ENCODE measurements at places on chromosomes 5 and 9. TPM values are rescaled to one million over a fixed set of nuclear protein-coding genes. Genes with fewer than 3 reads are reported as not detected.

The SVEP1 gene
- total RNA-seq: not detected

The LAMC3 gene
- total RNA-seq: 0.09 TPM

The UGT3A1 gene
- not detected for total RNA-seq

The SPRY4 gene
- 0.90 TPM for total RNA-seq

The VLDLR gene
- total RNA-seq: 17.1 TPM

GRCh38 chr9:104386425-104387069 is 117.5 kb upstream of the OR13F1 start:
- H3K36me3 ChIP-seq: no peaks in the 10 kb centered on the region
- H3K4me1 ChIP-seq: no peaks in the 10 kb centered on the region
- H3K27me3 ChIP-seq: no peaks in the 10 kb centered on the region
- no peak for DNase-seq
- H3K4me3 ChIP-seq: no peak overlapping the region

GRCh38 chr5:3354606-3355005 is 241.0 kb upstream of the IRX1 start:
- H3K27ac ChIP-seq: no peak overlapping the region
- H3K4me1 ChIP-seq: no peaks in the 10 kb centered on the region
- no peak for DNase-seq
- H3K36me3 ChIP-seq: no peaks in the 10 kb centered on the region

DNA sequence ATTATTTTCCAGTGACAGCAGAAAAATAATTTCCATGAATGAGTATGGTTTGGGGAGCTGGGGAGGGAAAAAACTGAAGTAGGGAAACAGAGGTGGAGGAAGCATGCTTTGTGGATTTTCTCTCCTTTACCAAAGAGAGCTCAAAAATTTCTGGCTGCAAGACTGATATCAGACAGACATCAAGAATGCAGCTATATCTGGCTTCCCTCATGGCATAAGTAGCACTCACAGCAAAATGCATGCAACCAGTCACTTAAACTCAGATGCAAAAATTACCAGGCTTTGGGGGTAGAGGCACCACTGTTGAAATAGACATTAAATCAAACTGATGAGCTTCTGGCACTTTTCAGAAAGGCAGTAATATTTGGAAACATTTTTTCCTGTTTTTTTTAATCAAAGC is 196.9 kb downstream of the TSSK1B start:
- no peaks in the 10 kb centered on the region for H3K36me3 ChIP-seq
- no peak for DNase-seq
- H3K4me3 ChIP-seq: no peak overlapping the region
- H3K27ac ChIP-seq: no peak overlapping the region
- H3K4me1 ChIP-seq: peaks cover 8% of the 10 kb centered on the region
- H3K27me3 ChIP-seq: no peaks in the 10 kb centered on the region

DNA sequence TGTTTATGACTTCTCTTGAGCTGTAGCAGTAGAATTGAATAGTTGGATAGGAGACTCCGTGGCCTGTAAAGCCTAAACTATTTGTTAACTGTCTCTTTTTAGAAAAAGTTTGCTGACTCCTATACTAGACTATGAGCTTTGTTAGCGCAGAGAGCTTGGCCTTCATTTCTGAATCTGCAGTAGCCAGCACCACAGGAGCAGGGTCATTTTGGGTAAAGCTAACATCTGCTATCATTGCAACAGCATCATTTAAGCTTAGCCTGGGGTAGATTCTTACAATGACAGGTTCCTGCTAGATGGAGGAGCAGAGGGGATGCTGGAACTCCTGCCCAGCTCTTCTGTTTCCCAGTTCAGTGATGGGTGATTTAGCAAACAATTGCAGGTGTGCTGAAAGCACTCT is 133.7 kb upstream of the ASTN2 start:
- H3K4me1 ChIP-seq: no peaks in the 10 kb centered on the region
- DNase-seq: no peak
- H3K4me3 ChIP-seq: no peak overlapping the region
- H3K36me3 ChIP-seq: no peaks in the 10 kb centered on the region

DNA sequence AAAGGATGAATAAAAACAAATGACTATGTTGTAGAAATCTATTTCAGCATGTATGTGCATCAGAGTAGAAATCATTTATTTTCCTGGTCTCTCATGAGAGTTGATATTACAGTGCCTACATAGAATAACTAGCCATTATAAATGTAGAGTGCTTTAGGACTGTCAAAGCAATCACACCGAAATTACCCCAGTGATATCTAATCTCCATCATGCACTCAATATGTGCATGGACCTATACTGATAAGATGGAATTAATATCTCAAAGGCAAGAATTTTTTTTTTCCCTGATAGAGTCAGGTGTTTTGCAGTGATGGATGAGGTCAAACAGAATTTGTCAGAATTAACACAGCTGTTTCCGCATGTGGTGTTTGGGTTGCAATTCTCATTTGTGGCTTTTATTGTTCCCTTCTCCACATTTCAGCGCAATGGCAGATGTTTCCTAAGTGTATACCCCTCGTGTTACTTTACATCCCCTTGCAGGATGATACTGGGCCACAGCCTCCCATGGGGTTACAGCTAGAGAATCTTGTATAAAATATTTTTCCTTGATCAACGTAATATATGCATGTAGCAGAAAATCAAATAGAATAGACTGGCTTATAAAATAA is 298.8 kb downstream of the RASEF start:
- no peak for DNase-seq
- no peak overlapping the region for H3K27ac ChIP-seq
- H3K4me1 ChIP-seq: no peaks in the 10 kb centered on the region
- no peak overlapping the region for H3K4me3 ChIP-seq

- H3K27me3 ChIP-seq: peaks cover 12% of the 10 kb centered on the region
- DNase-seq: no peak
- H3K36me3 ChIP-seq: no peaks in the 10 kb centered on the region
- H3K4me3 ChIP-seq: no peak overlapping the region
- H3K4me1 ChIP-seq: no peaks in the 10 kb centered on the region
- H3K27ac ChIP-seq: no peak overlapping the region
Observed at GRCh38 chr5:108711898-108712297, 35.8 kb upstream of the FER start.

The KIF12 gene
- not detected for total RNA-seq

DNA sequence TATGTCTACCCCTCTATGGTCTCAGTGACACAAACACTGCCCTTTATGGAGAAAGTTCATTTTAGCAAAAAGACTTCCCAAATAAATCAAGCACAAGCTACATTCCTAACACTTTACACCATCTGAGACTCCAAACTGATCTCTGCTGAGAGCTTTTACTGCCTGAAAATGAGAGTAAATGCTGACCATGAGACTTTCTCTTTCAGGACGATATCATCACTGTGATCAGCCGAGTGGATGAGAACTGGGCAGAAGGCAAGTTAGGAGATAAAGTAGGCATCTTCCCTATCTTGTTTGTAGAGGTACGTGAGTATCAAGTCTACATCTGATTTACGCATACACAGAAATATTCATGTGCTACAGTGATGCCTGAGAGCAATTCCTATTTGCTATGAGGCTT is 67.5 kb downstream of the SH3RF2 start:
- DNase-seq: no peak
- H3K4me3 ChIP-seq: no peak overlapping the region
- H3K27me3 ChIP-seq: peaks cover 6% of the 10 kb centered on the region
- H3K4me1 ChIP-seq: no peaks in the 10 kb centered on the region
- no peaks in the 10 kb centered on the region for H3K36me3 ChIP-seq

DNA sequence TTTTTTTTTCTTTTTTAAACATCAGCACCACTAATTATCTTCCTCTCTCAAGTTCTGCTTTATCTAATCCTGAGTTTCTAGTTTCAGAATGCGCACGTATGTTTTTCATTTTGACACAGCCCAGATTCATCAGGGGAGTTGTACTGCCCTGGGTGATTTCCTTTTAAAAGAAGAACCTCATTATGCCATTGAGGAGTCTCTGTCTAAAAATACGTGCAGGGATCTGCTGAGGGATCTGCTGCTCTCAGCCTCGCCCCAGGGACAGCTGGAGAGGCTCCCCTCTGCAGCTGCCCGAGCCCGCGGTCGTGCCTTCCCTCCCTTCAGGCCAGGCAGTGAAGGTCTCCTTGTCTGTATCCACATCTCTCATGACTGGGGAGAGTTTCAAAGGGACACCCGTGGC is 273.1 kb downstream of the ARHGEF28 start:
- H3K4me3 ChIP-seq: no peak overlapping the region
- no peaks in the 10 kb centered on the region for H3K4me1 ChIP-seq
- H3K36me3 ChIP-seq: no peaks in the 10 kb centered on the region
- H3K27me3 ChIP-seq: peaks cover 19% of the 10 kb centered on the region
- H3K27ac ChIP-seq: no peak overlapping the region

GRCh38 chr5:32450952-32451351 is 6.4 kb upstream of the ZFR start:
- H3K27ac ChIP-seq: no peak overlapping the region
- DNase-seq: no peak
- no peaks in the 10 kb centered on the region for H3K4me1 ChIP-seq
- H3K4me3 ChIP-seq: no peak overlapping the region
- no peaks in the 10 kb centered on the region for H3K36me3 ChIP-seq

The PMPCA gene
- 128 TPM for total RNA-seq

- peak overlapping the region; percentile 98 for H3K27ac ChIP-seq
- H3K27me3 ChIP-seq: no peaks in the 10 kb centered on the region
- peaks cover 17% of the 10 kb centered on the region for H3K36me3 ChIP-seq
- peak overlapping the region; percentile 97 for H3K4me3 ChIP-seq
Observed at GRCh38 chr9:37466037-37466709, 923 bp upstream of the ZBTB5 start.

Data from activated CD8-positive, alpha-beta T cell treated with anti-CD3 and anti-CD28 coated beads for 36 hours (primary cell).